ENCODE measurements at places on chromosomes 1 and 21. TPM values are rescaled to one million over a fixed set of nuclear protein-coding genes. Genes with fewer than 3 reads are reported as not detected.

The CACYBP gene
- total RNA-seq = 43.5 TPM

The PGLYRP3 gene
- total RNA-seq = not detected

The LIN9 gene
- 2.3 TPM for total RNA-seq

The DHRS3 gene
- 104 TPM for total RNA-seq

Data from body of pancreas (tissue), 4 donors.